Type B pancreatic cell (in vitro differentiated cells): ENCODE measurements at places on chromosomes 1 and 21. TPM values are rescaled to one million over a fixed set of nuclear protein-coding genes. Genes with fewer than 3 reads are reported as not detected.

- DNase-seq: no peak
Observed at GRCh38 chr1:45403298-45403697, 63.1 kb upstream of the MUTYH start.

- DNase-seq: no peak
Observed at GRCh38 chr1:159040206-159040605, 30.5 kb downstream of the IFI16 start.

DNA sequence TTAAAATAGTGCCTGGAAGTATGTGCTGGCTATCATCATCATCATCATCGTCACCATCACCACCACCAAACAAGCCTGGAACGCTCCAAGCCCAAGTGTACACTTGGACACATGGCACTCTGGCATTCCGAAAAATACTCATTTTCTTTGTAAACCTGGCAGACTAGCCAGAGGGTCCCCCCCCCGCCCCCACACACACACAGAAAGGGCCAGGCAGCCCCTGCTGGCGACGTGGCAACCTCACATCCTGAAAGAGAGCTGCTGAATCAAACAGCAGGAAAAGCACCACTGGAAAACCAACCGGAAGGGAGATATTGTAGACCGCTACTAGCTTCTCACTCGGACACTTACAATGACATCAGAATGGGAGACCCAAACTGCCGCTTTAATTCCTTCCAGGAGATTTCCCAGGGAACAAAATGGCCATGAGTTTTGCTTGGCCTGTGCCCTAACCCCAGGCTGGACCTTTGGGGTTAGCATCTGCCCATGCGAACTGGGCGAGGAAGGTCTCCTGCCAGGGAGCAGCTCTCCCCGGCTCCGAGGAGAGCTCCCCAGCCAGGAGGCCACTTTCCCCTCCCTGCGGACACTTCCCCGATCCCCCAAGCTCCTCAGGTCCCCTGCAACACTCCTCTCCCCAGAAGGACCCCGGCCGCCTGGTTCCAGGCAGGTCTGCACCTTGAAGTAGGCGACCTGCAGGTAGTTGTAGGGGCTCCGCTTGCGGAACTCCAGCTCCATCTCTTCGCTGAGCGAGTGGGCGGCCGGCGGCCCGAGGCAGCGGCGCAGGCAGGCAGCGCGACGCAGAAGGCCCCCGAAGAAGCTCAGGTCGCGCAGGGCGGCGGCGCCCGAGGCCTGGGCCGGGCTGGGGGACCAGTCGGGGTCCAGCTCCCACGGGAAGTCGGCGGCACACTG, 742 bp downstream of the P3H1 start:
- DNase-seq: peak; percentile 76

DNA sequence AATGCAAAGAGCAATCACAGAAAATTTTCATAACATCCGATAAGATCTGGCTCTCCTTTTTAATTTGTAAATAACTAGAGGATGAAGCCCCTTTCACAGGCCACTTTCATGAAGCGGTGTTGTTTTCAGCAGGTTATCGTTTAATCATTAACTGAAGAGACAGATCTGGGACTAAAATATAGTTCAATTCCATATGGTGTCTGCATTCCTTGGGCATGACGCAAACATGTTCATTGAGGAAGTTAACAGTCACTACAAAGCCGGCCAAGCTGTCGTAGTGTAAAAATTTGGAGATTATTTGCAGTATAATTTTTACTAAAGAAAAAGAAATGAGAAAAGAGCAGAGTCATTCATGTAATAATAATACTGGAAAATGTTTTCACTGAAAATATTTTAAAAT, 565.2 kb upstream of the ADAMTS5 start:
- no peak for DNase-seq

DNA sequence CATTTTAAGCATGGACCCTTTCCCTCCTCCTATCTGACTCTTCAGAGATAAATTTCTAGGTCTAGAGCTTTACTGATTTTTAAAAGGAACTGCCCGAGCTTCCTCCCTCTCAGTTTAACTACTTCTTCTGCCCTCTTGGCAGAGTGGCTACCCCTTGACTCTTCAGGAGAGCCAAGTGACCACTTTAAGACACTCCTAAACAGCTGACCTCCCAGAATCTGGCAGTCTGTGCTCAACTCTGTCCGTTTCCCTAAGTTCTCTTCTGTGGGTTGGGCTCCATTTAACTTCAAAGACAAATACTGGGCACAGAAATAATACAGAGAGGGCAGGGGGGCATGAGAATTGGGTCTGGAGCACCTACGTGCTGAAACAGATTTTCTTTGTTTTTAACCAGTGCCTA, 196.3 kb upstream of the FOXD3 start:
- DNase-seq: no peak

GRCh38 chr1:234316937-234317336, 56.3 kb upstream of the COA6 start:
- no peak for DNase-seq

DNA sequence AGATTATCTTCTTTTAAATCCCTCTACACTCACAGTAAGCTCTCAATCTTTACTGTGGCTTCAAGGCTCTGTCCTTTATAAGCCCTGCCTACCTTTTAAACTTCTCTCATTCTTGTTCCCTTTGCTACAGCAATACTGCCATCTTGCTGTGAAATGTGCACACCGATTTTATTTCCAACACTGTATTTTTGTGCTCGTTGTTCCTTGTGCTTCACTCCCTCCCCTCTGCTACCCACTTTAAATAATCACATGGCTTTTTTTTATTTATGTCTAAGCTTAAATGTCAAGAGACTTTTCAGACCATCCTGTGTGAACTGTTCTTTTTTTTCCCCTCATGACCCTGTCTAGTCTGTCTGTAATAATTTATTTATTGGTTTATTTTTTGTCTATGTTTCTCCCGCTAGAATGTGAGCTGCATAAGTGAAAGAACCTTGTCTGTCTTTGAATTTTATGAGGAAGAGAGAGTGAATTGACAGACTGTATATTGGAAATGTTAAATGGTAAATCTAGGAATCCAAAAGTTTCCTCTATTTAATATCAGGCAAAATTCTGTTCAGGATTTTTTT, 45.7 kb downstream of the ABCD3 start:
- DNase-seq: no peak

DNA sequence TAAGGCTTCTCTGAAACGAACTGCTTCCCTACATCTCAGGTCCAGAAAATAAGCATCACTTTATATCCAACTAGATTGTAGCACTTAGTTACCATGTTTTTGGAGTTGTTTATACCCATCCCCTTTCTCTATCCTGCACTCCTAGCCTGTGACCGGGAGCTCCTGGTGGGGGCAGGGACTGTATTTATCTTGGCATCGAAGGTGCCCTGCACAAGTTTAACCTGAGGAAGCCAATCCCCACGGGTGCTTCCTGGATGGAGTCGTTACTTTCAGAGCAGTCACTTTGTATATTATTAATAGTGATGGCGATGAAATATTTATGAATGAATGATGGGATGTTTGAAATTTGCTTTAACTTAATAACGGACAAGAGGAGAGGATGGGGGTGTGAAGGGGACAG, 73.9 kb downstream of the KLHDC7A start:
- no peak for DNase-seq

DNA sequence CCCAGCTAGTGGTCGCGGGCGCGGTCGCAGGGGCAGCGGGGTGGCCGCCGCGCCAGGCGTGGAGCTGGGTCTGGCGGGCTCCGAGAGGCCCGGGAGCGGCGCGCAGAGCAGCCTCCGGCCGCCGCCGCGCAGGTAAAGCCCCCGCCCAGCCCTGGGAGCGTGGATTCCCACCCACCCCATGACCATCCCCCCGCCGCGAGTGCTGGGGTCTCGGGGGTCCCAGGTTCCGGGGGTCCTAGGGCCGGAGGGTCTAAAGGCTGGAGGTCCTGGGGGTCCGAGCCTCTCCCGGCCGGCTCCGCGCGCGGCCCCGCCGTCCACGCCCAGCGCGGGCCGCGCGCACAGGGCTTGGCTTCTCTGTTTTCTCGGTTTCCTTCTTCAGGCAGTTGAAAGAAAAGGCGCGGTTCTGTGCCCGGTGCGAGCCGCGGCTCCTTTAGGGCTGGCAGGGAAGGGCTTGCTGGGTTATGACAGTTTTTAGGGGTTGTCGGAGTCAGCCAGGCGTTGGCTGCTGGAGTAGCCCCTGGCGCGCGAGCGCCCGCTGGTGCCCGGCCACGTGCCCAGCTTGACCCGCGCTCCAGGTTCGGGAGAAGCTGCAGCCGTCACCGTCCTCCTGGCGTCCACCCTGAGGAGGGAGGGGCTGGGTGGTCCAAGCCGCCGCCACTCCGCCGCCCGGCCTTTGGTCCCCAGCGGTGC, 359 bp downstream of the LRRC3 start:
- DNase-seq: peak; percentile 72

GRCh38 chr1:31669433-31669785, 24.7 kb upstream of the PEF1 start:
- DNase-seq: no peak

DNA sequence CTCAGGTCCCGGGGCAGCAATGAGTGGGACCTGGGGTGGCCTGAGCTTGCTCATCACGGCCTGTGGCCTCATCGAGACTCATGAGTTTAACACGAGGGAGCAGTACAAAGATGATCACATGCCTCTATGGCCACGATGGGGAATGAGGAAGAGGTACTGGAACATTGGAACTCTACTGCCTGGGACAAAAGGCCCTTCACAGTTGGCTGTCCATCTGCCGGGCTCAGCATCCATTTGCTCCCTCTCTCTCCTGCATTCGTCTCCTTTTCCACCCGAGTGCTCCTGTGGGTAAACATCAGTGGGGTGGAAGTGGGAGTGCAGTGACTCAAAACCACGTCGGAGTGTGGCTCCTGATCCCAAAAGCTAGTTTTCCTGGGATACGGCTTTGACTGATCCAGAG, 124.9 kb downstream of the KAZN start:
- DNase-seq: no peak

GRCh38 chr1:3460672-3461131, 6.2 kb downstream of the ARHGEF16 start:
- no peak for DNase-seq

GRCh38 chr1:54805981-54806381, 4.9 kb upstream of the TTC22 start:
- DNase-seq: peak; percentile 56

DNA sequence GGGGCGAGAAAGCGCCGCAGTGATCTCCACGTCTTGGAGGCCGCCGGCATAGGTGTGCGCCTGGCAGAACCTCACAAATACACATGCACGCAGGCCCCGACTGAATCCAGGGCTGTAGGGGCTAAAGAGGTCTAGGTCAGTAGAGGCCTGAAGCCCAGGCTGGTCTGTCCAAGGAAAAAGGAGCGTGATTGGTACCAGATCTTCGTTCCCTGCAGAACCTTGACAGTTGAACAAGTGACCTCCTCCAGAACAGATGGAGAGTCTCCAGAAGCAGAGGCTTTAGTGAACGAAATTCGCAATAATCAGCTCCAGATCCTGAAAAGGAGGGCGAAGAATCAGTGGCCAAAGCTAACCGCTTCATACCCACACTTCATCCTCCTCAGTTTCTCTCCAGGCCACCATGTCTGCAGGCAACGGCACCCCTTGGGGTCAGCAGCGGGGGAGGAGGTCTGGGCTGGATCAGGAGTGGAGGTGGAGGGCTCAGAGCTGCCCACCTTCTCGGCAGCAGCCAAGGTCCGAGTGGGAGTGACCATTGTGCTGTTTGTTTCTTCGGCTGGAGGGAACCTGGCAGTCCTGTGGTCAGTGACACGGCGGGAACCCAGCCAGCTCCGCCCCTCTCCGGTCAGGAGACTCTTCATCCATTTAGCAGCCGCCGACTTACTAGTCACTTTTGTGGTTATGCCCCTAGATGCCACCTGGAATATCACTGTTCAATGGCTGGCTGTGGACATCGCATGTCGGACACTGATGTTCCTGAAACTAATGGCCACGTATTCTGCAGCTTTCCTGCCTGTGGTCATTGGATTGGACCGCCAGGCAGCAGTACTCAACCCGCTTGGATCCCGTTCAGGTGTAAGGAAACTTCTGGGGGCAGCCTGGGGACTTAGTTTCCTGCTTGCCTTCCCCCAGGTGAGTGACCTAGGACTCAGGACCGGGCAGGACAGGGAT, 749 bp upstream of the PEX11B start:
- no peak for DNase-seq

DNA sequence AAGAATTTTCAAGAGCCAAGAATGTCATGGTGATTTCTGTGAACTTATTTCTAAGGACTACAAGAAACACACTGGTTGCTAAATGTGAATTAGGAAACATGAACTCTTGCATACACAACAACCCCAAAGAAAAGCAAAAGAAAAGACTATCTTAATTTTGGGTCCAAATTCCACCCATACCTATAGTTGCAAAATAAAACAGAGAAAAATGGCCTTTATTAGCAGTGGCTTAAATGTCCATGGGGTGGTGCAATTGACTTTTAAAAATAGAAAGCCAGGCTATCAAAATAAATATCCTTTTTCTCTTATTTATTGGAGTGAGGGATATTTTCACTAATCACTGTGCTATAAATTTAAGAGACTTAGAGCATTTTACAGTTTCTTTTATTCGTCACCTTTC, 80.9 kb upstream of the DPYD start:
- no peak for DNase-seq

GRCh38 chr1:98323906-98324358, 337.6 kb upstream of the SNX7 start:
- no peak for DNase-seq

DNA sequence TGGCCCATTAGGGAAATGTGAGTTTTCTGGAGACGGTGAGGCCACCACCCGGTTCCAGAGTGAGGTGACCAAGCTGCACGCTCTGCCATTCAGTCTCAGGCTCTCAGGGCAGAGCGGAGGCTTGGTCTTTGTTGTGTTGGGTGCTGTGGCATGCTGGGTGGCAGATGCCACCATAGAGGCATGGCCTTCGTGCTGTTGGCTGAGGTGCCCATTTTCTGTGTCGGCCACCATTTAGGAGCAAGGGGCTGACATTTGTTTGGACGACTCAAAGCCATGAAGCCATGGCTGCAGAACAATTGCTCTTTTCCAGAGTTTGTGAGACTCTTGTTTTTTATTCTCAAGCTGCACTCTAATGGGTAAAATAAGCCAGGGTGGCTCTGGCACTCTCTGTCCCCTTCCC, 36.8 kb upstream of the PWP2 start:
- no peak for DNase-seq

- DNase-seq: no peak
Observed at GRCh38 chr1:150516050-150516591, 569 bp downstream of the FALEC start.

DNA sequence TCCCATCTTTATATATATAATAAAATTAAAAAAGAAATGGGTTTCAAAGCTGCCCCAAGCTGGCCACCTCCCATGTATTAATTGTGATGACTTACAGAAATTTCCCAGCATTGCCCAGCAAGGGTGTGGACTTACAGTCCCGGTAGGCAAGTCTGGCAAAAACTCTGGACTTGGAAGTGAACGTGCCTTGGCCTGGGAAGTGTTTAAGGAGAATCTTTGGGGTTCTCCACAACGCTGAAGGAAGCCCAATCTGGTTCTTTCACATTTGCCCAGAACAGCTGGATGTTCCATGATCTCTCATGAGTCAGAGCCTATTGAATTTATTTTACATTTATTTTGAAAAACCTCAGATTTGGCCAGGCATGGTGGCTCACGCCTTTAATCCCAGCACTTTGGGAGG, 98.4 kb upstream of the SLC45A1 start:
- DNase-seq: no peak

FCRL5 gene
- 0.24 TPM in 1 of 2 replicates, not detected in the other for total RNA-seq

CYP2J2 gene
- 1.5 and 1.8 TPM in 2 replicates for total RNA-seq

NBPF8 gene
- 5.8 and 21.5 TPM in 2 replicates for total RNA-seq

CFHR2 gene
- not detected in 2 replicates for total RNA-seq
